GM04503 (cell line): ENCODE measurements at places on chromosomes 11 and 22.

DNA sequence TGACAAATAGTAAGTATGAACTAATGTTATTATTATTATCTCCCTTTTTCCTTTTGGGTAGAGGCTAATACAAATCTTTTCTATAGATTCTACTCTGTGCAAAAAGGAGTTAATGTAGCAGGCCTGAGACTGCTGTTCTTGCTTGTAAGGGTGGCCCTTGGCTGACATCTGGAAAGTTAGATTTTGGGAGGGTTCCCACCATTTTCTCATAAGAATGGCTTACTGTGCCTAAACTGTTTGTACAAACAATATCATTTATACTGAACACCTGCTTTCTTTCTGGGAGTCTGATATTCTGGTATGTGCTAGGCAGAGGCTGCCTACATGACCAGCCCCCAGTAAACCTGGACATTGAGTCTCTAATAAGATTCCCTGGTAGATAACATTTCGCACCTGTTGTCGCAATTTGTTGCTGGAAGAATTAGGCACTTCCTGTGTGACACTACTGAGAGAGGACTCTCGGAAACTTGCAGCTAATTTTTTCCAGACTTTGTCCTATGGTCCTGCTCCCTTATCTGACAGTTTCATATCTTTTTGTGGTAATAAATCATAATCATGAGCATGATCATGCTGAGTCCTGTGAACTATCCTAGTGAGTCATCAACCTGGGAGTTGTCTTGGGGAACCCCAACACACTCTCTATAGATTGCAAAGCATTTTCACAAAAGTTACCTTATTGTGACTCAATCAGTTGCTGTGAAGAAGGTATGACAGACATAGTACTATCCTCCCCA, 257.7 kb upstream of the CCDC90B start:
- DNase-seq = no peak

- no peak for DNase-seq
Observed at GRCh38 chr11:30956751-30957150, 370.6 kb upstream of the MPPED2 start.

DNA sequence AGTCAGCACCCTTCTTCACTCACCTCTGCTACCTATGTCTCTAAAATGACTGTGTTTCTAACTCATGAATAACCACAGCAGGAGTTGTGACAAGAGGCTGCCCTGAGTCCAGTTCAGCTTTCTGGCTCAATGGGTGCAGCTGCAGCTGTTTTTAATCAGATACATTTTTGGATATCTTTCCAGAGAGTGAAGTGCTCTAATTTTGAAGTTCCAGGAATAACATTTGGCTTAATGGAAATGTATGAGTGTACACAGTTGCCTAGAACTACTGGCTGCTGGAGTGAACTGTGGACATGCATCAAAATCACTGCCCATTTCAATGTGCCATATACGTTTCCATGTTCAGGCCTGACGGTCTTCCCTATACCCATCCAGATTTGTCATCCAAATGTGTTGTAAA, 769.5 kb upstream of the ANO3 start:
- DNase-seq = no peak

- DNase-seq = no peak
Observed at GRCh38 chr11:78350646-78351165, 66.9 kb downstream of the GAB2 start.

DNA sequence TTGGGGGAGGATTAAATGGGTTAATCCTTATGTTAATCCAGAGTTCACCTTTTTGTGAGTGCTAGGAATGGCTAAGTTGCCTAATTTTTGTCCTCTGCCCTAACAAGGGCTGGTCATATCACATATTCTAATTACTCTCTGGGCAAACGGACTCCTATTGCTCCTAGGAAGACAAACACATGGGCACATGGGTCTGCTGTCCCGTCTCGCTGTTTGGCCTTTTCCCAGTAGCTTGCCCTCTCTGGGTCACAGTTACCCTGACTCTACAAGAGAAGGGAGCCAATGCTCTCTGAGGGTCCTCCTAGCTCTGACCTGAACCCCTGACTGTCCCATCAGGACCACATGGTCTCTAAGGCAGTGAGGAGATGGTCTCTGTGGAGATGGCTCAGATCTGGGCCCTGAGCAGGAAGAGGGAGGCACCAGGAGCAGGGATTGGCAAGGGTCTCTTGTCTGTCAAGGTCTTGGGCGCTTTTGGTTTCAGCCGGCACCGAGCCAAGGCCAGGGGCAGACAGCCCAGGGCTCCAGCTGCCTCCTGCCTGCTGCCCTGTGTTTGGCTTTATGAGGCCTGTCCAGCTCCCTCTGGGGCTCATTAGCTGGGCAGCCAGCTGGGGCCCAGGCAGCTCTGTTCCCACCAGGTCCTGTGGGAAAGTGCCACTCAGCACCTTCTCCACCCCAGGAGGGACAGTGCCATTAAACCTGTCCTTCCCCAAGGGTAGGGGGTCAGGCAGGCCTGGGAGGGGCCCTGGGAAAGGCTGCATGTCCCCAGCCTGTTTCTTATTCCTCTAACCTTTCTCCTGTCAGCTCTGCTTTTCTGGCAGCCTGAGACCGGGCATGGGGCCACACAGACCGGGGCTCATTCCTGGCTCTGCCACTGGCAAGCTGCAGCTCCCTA, 559.9 kb downstream of the MN1 start:
- DNase-seq = no peak

DNA sequence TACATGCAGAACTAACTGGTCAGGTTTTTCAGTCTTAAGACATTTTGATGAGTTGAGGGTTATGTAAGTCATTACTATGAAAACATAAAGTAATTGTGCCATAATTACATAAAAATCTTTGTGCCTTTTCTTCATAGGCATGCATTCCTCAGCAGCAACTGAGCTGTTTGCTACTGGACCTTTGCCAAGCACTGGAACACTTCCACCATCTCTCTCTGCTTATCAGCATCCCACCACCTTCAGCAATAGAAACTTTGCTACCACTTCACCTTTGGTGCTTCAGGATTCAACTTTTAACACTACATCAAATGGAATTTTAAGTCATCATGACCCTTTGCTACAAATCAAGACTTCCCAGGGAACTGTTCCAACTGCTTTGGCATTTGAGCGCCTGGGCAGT, 39.0 kb downstream of the QSER1 start:
- DNase-seq = no peak

DNA sequence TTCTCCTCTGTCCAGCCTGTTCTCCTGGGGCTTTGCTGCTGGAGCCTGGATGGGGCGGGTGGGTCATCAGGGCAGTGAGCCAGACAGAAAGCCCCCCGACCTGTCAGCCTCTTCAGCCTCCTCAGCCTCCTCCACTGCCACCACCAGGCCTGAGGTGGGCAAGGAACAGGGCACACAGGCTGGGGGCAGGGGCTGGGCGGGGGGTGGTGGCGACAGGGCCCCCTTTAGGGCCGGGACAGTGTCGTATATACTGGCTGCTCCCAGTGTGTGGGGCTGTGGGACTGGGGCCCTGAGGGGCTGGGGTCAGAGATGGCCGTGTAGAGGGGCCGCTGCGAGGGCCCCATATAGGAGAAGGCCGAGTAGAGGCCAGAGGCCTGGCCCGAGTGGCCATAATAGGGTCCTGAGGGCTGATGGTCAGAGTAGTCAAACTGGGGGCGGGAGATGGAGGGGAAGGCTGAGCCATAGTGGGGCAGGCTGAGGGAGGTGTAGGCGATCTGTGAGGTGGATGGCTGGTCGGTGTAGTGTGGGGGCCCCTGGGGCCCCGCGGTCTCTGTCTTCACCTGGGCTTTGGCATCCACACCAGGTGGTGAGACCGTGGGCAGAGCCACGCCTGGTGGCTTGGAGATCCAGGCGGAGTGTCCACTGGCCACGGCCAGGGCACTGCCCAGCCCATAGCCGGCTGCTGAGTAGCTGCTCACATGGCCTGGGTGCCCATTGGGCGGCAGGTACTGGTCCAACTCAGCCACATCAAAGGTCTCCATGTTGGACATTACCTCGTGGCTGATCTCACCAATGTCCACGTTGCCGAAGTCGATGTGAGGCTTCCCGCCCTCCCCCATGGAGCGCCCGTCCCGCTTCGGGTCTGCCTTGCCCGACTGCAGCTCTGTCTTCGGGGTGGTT, 10.8 kb downstream of the SOX10 start:
- DNase-seq = no peak

DNA sequence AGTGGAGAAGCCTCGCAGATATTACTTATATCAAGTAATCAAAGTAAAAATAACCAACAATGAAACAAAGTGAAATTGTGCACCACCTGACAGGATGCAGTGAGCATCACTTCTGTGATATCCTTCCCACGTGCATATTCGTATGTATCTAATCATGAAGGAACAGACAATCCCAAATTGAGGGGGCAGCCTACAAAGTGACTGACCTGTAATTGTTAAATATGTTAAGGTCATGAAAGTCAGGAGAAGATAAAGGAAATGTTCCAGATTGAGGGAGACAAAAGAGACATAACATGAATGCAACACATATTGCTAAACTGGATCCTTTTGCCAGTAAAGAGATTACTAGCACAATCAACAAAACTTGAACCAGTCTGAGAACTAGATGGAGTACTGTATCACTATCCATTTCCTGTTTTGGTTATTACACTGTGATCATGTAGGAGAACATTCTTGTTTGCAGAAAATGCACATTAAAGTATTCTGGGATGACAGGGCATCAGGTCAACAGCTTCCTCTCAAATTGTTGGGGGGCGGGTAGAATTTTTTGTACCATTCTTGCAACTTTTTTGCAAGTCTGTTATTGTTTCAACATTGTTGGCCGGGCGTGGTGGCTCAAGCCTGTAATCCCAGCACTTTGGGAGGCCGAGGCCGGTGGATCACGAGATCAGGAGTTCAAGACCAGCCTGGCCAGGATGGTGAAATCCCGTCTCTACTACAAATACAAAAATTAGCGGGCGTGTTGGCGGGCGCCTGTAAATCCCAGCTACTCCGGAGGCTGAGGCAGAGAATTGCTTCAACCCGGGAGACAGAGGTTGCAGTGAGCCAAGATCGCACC, 2.0 kb downstream of the SBF2 start:
- no peak for DNase-seq

DNA sequence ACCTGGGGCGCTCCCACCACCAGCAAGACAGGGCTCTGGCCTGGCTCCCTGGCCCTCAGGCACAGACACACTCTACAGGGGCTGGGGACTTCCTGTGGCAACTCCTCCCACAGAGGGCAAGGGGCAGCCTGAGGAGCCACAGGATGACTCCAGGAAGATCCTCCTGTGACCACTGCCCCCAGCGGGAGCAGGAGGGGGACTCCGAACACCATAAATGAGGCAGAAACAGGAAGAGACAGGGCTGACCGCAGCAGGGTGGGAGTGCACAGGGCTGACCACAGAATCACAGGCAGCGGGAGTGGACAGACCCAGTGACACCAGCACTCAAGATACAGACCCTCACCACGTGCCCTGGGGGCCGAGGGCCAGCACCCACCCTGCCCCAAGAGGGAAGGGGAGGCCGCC, 10.8 kb downstream of the ARAP1 start:
- no peak for DNase-seq

GRCh38 chr11:5380740-5381342, 2.8 kb upstream of the OR51M1 start:
- DNase-seq = no peak

DNA sequence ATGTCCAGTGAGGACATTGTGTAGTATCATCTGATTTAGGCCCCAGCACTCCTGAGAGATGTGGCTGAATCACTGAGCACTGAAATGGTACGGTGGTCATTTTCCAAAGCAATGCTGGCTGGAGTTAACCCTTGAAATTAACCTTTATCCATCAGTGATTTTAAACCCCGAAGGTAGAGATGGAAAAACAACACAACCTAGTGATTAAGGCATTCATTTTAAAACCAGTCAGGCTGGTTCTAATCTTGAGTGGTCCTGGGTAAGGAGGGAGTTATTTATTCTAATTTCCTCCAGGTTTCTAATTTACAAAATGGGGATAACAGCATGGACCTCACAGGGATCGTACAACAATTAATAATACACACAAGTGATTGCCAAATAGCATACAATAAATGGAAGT, 6.6 kb upstream of the CSNK2A3 start:
- DNase-seq = no peak
